ENCODE measurements at places on chromosomes 1 and 21.
A peak's percentile ranks its signal among the peaks of the same experiment; 100 is the strongest.

GRCh38 chr1:91440847-91441246 is 36.2 kb upstream of the HFM1 start:
- no peak for DNase-seq

DNA sequence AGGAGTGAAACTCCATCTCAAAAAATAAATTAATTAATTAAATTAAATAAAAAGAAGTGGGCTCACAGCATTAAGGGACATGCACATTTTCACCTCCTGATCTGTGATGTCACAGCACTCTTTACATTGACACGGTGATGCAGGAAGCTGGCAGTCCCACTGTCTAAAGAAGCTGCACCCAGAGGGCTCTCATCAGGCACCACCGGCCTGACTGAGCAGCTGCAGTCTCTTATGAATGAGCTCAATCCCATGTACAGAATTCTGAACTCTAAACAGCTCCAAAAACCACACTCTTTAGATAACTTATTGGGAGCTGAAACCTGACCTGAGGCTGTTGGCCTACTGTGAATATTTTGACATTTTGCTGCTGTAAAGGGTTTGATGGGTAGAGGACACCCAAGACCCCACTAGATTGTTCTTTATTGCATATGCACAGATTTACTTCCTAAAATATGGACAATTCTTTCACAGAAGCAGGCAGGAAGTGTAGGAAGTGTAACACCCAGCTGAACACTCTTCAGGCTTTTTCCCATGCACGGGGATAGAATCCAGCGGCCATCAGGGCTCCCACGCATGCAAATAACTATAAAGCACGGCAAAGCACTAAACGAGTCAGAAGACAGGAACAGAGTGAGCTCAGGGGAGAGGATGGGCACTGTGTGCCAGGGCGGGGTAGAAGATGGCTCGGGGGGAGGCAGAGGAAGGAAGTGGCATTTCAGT is 46.2 kb downstream of the L1TD1 start:
- no peak for DNase-seq

DNA sequence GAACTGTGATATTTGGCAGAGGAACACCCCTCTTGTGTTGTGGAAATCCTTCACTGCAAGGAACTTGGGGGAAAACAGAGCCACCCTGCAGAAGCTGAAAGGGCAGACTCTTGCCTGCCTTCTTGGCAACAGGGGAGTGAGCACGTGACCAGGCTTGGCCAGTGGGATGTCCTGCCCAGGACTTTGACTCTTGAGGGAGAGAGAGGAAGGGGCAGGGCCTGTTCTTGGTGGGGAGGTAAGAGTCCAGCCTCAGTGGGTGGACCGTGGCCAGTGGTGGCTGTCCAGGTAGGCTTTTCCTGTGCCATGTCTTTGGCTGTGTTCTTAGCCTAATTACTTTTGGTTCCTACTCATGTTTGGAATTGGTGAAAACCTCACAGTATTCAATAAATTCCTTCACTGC is 8.6 kb upstream of the AK2 start:
- DNase-seq = no peak

DNA sequence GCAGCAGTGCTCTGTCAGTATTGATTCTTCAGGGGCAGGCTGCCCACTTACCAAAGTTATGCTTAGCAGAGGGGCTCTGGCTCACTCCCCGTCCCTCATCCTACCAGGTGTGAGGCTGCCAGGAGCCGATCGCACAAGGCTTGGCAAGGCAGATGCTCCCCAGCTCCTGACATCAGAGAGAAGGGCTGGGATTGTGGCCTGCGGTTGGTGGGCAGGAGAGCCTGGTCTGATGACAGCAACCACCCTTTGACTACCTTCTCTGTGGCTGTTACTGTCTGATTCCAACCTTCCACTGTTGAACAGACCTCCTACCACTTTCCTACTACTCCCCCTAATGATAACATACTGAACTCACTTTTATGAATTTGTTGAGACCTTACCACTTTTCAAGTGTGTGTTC is 23.7 kb upstream of the WDR26 start:
- DNase-seq = no peak

- no peak for DNase-seq
Observed at GRCh38 chr1:51190961-51191360, 45.1 kb upstream of the RNF11 start.

GRCh38 chr1:119332622-119333021 is 36.0 kb upstream of the HAO2 start:
- no peak for DNase-seq

DNA sequence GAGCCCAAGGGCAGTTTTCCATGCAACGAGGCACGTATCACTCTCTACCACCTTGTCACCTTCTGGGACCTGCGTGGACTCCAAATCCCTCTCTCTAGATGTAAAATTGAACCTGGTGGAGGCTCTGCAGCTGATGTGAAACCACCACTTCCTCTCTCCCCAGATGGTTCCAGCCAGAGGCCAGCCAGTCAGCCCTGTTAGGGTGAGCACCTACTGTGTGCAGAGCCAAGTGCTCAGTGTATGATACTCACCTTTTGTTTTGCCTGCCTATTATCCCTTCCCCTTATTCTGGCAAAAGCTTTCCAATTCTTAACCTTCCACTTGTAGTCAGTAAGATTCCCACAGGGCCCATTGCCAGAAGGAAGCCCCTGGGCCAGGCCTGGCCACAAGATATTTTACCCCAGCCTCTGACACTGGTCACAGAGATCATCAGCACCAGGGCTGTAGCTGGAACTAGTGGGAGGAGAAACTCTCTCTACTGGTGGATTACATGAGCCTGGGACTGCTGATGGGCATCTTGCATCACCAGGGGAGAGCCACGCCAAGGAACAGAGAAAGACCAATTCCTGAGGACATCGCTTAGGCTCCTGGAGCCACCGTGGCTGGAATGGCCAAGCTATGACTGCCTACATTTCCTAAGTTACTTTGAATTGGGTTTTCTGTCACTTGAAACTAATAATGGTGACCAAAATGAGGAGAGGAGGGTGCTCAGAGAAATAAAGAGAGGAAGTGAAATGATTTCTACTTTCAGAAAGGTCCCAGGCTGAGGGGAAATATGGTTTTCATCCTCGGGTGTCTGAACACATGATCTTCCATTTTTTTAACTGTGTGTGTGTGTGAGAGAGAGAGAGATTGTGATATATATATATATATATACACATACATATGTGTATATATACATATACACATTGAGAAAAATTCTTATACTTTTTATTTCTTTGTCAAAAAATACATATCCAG is 26.6 kb upstream of the RD3 start:
- no peak for DNase-seq

- no peak for DNase-seq
Observed at GRCh38 chr1:205375835-205376545, 19.3 kb upstream of the KLHDC8A start.

DNA sequence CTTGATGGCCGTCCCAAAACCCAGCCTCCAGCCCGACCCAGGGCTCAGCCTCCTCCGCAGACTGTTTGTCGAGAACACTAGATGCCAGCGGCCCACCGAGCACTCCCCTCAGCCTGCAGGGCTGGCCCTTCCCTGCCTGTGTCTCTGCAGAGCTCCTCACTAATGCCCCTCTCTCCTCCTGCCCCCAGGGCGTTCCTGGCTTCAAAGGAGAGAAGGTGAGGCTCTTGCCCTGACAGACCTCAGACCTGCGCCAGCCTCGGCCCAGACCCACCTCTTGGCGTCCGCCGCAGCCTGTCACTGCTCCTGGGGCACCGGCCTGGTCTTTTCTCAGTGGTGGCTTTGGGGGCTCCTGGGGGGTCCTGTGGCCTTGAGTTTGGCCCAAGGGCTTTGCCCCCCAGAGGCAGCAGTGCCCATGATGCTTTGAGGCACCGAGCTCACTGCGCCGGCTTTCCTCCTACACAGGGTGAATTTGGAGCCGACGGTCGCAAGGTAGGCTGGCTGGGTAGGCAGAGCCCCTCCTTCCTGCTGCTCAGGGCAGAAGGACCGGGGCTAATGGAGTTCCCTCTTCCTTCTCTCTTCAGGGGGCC is 18.4 kb downstream of the COL6A2 start:
- DNase-seq = no peak

- DNase-seq = no peak
Observed at GRCh38 chr1:30088594-30088993, 634.8 kb downstream of the MATN1 start.

- no peak for DNase-seq
Observed at GRCh38 chr1:7616953-7617352, 154.1 kb upstream of the VAMP3 start.

DNA sequence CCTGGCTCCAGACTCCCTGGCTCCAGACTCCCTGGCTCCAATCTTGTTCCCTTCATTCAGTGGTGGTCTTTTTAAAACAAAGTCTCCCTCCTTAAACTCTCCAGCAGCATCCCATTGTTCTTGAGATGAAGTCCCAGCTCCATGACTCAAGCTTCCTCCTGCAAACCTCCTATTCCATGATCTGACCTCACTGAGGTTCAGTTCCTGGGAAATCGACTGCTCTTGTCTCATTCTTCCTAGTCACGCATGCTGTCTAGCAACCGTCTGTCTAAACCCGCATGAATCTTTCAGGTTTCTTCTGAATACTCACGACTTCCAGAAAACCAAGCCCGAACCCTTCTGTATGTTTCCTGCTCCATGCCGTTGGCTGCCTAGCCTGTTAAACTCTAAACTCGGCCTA is 91.9 kb downstream of the RAVER2 start:
- DNase-seq = no peak

DNA sequence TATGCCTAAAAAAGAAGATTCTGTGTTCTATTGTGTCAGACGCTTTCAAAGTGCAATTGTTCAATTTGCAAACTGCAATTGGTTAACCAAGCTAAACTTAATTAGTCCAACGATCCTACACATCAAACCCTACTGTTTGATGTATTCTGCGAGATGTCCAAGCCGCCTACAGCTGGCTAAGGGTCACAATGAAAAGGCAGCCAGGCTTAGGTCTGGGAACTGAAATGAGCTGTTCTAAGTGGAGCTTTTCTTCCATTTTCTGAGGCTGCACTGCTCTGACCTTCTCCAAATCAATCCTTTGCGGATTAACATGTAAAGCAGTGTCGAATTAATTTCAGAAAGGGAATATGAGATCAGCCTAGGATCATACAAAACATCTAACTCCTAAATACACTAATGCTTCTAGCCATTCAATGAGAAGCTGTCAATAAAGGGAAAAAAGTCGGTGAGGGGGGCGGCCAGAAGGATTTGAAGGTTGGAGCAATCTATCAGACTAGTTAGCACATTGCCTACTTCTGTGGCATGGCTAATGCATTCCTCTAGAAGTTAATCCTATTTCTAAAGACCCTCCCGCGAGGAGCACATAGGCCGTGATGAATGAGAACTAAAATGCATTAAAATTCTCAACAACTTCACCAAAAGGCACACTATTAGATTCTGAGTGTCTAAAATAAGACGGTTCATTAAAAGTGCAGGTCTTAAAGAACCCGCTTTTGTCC is 119.0 kb downstream of the SIM2 start:
- DNase-seq = no peak

DNA sequence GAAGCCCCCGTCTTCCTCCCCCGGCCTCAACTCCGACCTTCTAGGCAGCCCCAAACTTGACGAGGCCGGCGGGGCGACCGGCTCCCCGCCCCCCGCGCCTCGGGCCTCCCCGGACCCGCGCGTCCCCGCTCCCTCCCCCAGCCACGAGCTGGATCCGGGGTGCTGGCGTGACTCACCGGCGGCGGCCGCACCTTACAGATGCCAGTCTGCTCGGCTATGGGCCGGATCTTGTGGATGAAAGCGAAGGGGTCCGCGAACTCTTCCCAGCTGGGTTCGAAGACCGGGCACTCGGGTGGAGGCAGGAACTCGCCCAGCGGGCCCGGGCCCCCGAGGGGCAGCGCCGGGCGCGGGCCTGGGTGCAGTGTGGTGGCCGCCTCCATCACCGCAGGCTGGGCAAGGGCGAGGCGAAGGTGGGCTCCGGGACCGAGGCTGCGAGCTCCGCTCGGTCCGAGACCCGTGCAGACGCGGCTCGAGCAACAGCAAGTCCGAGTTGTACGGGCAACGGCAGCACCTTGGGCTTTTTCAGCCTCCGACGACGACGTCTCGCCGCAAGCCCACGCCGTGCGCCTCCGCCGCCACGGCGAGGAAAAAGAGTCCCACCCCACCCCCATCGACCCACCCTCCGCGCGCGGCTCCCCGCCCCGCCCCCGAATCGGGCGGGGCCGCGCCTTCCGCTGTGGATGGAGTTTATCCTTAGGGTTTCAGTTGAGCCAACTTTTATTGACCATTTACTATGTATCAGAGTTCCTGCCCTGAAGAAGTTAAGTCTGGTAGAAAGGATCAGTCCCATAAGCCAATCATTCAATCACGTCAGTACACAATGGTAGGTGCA is at the start of gene KDM5B:
TSS of gene KDM5B (minus strand) at position 496 of the 832 bp plus-strand sequence. CDS start at position 380, 116 bp downstream.
- peak; percentile 50 for DNase-seq

DNA sequence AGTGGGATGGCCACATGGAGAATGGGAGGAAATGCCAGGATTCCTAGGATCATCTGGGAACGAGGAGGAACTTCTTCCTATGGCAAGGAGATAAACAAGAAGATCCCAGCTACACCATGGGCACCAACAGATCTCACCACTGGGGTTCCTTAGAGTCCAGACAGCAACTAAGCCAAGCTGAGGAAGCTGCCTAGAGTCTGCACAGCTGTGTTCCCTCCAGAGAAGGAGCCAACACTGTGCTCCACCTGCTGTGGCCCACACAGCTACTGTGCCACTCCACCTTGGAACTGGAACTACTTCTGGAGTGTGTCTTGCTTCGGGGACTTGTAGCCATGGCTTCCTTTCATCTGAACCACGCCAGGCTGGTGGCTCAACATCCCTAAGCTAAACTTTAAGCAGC is 6.0 kb downstream of the IFNAR1 start:
- DNase-seq = no peak

DNA sequence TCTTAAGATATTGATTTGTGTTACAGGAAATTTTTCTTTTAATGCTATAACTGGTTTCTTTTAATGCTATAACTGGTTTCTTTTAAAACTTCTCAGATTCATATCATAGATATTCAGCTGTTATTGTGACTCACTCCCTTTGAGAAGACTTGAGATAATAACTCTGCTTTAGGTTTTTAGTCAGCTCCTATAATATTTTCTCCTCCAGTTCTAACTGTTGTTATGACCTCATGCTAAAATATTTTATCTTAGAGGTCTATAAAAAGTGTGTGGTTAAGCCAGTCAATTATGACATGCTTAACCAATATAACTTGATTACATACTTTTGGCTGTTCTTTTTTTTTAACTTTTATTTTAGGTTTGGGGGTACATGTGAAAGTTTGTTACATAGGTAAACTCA is 280.2 kb downstream of the PTGER3 start:
- DNase-seq = no peak

GRCh38 chr1:155177192-155177917 is 3.7 kb downstream of the TRIM46 start:
- no peak for DNase-seq

DNA sequence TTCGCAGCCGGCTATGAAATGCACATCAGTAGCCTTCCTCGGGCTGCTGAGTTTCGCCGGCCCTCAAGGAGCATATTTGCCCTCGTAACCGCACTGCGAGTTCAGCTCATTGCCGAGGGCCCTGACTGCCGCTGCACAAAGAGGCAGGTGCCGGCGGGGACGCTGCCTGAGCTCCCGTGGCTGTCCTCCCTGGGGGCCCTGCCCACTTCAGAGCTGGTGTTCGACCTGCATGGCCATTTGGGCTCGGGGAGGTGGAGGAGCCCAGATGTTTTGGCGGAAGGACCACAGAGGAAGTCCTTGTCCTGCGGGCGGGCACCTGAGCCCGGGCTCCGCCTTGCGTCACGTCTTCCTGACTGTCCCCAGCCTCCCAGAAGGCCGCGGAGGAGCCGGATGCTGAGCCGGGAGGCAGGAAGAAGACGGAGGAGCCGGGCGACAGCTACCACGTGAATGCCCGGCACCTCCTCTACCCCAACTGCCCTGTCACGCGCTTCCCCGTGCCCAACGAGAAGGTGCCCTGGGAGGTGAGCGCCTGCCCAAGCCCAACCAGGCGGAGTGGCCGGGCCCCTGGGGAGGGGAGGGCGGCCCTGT is 29.9 kb upstream of the LRRC3 start:
- no peak for DNase-seq

- DNase-seq = no peak
Observed at GRCh38 chr1:223233410-223234169, 90.5 kb upstream of the TLR5 start.

Data from stimulated activated naive B cell treated with anti-CD40 and anti-IgM and Interleukin-4, amounts not matched to agents 10 μg/mL and 1 μg/mL and 100 μg/mL, for 72 hours (primary cell).